ENCODE measurements at places on chromosomes 12 and 14. TPM values are rescaled to one million over a fixed set of nuclear protein-coding genes. Genes with fewer than 3 reads are reported as not detected.

DNA sequence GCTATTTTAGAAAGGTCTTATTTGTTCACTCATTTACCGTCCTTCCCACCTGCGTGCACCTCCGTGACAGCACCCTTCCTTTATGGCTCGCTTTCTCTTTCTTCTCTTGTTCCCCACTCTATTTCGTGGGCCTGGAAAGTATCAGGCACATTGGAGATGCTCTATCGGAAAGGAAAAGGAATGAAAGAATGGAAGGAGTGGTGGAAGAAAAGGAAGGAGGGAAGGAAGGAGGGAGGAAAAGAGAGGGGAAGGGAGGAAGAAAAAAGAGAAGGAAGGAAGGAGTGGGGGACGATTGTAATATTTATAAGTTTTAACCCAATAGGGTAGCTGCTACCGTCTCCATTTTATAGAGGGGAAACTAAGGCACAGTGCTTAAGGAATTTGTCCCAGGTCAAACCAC, 363.4 kb downstream of the CACNA1C start:
- no peak for DNase-seq

DNA sequence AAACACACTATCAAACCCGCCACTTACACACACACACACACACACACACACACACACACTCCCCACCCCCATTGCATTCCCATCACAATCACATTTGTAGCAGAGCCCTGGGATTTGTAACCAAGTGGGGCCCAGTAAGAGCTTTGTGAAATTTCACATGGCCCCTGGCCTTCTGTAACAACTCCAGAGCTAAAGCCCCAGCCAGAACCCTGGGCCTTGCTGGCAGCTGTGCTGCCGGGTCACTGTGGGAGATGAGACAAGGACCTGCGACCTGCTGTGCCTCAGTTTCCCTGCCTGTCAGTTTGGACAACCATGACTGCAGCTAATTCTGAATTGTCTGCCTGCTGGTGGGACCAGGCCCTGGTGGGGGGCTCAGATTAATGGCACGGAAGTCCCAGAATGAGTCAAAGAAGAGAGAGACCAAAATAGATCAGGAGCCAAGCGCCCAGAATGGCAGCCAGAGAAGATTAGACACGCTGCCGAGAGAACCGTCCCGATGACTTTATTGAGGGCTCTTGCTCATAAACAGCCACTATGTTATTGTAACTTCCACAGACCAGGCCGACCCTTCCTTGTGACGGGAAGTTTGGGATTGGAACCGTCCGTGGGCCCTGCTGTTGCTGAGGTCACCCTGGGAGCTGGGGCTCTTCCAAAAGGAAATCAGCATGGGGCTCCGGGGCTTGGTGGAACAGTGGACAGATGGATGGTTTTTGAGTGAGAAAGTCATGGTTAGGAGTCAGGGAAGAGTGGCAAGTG, 123.1 kb downstream of the ZFP36L1 start:
- DNase-seq, result no peak

- no peak for DNase-seq
Observed at GRCh38 chr12:47990351-47991105, 13.7 kb downstream of the COL2A1 start.

DNA sequence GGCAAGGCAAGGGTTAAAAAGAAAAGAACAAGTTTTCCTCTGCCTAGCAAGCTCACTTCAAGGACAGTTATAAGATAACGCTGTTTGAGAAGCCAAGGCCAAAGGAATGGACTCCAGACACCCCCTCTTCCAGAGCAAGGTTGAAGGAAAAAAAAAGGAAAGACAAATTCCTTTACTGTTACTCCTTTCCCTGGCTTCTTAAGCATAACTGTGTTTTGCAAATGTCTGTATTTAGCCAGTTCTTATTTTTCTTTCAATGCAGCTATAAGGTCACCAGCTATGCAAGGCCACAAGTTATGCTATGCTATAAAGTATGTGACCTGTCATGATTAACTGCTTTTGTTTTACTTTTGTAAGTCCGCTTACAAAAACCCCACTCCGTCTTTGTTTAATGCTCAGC, 26.6 kb downstream of the ZNF410 start:
- DNase-seq, result no peak

DNA sequence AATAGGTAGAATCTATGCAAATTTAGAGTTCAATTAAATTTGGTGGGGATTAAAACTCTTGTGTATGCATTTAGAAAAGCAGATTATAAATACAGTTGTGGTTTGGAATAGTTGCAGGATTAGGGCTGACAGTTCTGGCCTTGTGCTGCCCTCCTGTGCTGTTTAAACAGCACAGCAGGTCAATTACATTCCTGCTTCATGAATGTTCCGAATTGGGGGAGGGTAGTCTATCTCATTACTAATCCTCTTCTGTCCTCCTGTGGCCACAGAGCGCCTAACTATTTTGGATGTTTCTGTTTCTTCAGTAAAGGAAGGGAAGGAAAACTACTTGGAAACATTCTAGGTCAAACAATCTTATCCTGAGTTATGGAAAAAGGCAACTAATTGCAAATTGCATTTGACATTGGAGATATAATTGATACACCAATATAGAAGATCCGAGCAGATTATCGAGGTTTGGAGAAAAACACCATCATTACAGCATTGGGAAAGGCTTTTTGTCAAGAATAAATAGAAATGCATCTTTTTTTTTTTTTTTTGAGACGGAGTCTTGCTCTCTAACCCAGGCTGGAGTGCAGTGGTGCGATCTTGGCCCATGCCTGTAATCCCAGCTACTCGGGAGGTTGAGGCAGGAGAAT, 8.7 kb upstream of the GPR19 start:
- peak; percentile 92 for DNase-seq

The C14orf93 gene
- 4.3 TPM for total RNA-seq

The SERPINA10 gene
- total RNA-seq, result not detected

The SPPL3 gene
- 43.9 TPM for total RNA-seq

The KRT75 gene
- total RNA-seq, result not detected
